ENCODE measurements at places on chromosomes 5 and 9.

- DNase-seq: no peak
Measured at GRCh38 chr5:126460977-126461376, 37.8 kb downstream of the GRAMD2B start.

- DNase-seq: no peak
Measured at GRCh38 chr5:150783422-150783928, 4.9 kb downstream of the SMIM3 start.

DNA sequence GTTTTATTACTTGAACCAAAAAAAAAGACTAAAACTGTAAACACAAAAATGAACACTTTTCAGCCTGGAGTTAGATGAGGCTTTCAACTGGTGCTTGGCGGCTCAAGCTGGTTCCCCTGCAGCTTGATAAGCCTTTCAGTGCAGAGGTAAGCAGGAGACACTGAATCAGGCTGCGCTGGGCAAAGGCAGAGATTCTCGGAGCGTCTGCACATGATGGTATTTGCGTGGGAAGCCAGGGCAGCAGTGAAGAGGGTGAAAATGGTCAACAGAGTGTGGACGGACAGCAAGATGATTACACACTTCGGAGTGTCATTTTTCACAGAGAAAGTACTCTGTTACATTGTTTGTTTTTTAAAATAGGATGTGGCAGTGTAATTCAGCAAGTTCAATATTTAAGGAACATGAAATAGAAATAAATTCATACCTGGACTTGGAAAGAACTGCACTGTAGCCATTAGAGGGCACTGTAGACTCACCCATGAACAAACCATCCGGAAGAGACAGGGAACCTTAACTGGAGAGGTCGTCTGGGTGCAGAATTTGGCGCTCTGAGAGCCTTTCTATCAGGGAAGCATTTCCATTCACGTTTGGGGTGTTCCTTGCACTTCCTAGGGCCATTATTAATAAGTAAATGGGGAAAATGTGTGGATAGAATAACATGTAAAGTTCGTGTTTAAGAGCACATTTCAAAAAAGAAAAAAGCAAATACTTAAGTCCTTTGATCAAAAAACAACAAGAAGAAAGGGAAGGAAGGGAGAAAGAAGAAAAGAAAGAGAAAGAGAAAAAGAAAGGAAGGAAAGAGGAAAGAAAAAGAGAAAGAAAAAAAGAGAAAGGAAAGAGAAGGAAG, 69.8 kb downstream of the ICE1 start:
- DNase-seq: peak; percentile 33

- no peak for DNase-seq
Measured at GRCh38 chr5:100270023-100270771, 265.0 kb upstream of the FAM174A start.

DNA sequence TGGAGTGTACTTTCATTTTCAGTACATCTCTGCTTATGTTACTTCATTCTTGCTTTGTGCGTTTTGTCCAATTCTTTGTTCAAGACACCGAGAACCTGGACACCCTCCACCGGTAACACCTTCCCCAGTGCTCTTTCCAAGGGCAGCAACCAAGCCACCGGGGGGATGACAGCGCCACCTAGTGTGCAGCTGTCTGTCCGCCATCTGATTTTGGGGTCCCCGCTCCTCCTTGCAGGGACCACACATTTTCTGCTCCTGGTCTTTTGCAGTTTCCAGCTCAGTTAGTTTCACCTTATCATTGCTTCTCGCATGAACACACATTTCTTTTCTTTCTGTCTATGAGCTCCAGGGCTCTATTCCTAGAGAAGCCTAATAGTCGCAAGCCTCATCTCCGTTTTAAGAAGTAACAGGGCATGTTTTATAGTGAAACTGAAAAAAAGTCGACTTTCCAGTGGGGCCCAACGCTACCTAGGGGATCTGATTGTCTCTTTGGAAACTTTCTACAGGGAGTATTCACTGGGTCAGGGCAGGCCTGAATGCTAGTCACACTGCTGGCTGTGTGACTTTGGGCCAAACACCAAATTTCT, 152.1 kb downstream of the FSTL4 start:
- DNase-seq: peak; percentile 54

DNA sequence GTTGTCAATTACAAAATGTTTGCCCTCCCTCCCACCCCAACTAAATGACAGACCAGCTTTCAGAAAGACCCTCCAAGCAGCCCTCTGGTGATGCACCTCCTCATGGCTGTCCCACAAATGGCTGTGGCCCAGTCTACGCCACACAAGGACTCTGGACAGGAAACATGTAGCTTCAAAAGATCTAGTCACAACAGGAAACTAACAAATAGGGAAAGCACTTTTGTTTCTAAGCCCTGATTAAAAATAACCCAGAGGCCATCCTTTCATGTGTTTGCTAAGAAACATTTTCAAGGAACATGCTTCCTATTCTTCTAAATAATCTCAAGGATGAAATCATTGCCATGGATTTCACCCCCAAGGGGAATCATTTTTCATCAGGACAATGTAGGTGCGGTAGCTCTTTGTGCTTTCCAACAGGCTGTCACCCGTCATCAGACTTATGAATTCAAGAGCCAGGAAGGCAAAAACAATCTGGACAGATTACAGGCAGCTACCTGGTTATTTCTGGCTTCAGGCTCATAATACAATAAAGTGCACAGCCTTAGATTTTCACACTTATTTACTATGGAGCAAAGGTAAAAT, 20.1 kb downstream of the PCSK1 start:
- no peak for DNase-seq

GRCh38 chr9:127676638-127677037, 30.1 kb upstream of the CFAP157 start:
- DNase-seq: no peak

- no peak for DNase-seq
Measured at GRCh38 chr5:102758576-102758975, 3.5 kb downstream of the PAM start.

GRCh38 chr5:158013939-158014338, 155.0 kb upstream of the CLINT1 start:
- DNase-seq: no peak

GRCh38 chr9:113912816-113913215, 36.7 kb downstream of the ZNF618 start:
- no peak for DNase-seq

DNA sequence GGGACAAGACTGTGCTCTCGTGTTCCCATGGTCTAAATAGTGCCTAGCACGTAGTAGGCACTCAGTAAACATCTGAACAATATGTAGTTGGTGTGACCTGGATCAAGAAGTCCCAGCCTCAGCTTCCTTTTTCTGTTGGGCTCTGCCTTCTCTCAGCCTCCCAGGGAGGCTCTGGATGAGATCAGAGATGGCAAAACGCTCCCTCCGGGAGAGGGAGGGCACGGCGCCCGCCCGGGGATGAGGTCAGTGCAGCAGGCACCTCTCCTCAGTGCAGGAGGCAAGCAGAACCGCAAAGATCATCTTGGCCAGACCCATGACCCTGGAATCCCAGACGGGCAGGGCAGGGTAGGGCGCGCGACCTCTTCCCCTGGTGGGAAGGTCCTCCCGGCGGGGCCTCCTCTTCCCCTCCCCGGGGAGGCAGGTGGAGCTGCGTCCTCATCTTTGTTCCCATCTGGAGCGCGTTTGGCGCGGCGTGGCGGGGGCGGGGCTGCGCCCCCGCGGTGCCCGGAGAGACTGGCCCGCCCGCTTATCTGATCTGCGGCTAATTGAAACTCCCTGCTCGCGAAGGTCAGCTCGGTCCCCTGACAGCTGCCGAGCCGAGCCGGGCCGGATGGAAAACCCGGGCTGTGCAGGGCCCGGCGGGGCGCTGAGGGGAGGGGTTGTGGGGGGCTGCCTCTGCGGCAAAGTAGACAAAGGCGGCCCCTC, 60.9 kb downstream of the CXXC5 start:
- peak; percentile 79 for DNase-seq

- DNase-seq: no peak
Measured at GRCh38 chr5:137856201-137856600, 11.5 kb upstream of the MYOT start.

DNA sequence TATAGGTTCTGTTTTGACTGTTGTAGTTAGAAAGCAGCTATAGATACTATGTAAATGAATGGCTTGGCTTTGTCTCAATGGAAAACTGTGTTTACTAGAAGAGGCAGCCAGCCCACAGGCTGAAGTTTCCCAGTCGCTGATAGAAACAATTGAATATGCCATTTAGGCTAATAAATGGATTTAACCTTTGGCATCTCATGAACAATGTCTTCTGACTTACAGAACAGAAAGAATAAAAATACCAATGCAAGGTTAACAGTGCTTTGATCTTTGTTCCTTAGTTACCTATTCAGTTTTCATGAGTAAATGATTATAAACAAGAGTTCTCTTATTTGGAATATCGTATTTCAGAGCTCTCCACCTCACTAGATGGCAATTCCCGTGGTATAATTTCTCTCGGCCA, 120.6 kb downstream of the PAM start:
- no peak for DNase-seq

DNA sequence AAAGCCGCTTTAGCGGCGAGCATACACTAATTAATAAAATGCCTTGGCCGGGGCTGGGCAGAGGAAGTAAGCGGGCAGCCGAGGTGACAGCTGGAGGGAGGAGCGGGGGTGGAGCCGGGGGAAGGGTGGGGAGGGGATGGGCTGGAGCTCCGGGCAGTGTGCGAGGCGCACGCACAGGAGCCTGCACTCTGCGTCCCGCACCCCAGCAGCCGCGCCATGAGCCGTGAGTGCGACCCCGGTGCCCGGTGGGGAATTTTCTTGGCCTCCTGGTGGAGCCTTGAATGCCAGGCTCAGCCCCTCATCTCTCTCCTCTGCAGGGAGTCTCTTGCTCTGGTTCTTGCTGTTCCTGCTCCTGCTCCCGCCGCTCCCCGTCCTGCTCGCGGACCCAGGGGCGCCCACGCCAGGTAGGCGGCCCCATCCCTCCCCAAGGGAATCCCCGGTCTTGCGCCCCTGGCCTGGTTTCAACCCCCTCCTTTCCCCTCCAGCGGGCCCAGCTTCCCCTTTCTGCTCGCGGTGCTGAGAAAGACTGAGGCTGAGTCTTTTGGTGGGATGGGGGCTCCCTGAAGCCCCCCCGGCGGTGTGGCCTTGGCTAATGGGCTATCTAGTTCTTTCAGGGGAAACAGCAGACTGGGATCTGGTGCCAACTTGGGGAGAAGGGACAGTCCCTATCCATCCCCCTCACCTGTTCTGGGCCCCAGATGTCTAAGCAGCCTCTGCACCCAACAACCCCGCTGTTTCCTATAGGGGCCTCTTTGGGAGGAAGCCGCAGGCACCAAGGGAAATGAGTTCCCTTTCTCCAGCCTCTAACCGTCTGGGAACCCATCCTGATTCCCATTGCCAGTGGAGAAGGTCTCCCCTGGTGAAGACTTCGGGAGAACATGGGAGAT, at the start of gene PTGS1:
PTGS1 (plus strand) TSS at position 156 of the 887 bp plus-strand sequence; CDS start at position 217, 61 bp downstream.
- DNase-seq: no peak

- DNase-seq: no peak
Measured at GRCh38 chr5:180869587-180869986, 8.5 kb upstream of the ZFP62 start.

- no peak for DNase-seq
Measured at GRCh38 chr9:108511307-108511706, 344.5 kb downstream of the ACTL7B start.
